ENCODE measurements at places on chromosomes 6 and 20.

- no peak for DNase-seq
These were observed 58.3 kb upstream of the BHLHE23 start for GRCh38 chr20:63064745-63065711.

DNA sequence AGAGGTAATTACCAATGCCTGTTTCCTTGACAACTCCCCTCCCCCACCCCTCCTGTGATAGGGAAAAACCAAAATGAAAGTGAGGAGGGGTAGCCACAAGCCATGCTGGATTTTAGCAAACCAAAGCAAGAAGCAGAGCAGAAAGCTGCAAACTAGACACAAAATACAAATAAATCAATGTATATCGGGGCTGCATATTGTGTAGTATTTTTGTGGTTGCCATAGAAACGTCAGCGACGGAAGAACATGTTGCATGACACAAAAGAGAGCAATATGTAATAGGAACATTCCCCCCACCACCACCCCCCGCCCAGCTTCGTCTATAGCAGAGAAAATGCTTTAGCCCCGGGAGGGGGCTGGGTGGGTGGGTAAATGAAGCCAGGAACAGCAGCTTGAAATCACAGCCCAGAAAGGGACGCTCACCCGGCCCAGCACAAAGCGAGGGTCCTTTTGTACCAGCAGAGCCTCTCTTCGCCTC lies 548 bp downstream of the AGPAT4 start:
- no peak for DNase-seq

- peak; percentile 14 for DNase-seq
These were observed 218.2 kb downstream of the BMP7 start for GRCh38 chr20:57048027-57048869.

- no peak for DNase-seq
These were observed 481 bp downstream of the ZNF133 start for GRCh38 chr20:18288749-18289267.

DNA sequence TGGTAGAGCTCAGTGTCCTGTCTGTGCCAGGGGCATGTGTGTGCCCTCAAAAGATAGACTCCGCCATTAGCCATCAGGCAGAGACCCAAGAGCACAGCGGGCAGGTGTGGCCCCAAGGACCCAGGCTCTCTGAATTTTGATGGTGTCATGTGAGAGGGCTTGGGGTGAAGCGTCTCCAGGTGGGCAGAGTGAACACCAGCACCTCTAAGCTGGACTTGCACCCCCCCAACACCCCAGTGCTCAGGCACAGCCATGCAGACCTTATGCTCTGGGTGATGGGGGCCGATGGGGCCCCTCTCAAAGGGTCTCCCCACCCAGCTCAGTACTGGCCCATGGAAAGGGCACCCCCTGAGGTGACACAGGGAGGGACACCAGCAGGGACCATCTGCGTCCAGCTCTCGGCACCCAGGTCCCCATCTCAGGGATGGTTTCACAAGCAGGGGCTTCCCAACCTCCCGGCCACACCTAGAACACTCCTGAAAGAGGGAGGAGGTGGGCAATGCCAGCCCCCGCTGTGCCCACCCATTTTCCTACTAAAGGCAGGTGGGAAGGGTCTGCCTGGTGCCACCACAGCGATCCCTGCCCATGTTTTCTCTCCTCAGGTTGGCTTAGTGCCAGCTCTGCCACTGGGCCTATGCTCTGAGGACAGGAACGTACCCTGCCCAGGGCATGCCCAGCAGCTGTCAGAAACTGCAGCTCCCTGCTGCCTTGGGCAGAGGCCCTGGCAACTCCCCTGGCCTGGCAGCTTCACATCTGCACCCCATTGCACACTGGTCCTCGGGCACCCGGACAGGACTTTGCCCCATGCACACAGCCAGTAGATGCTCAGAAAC lies 3.5 kb downstream of the CST7 start:
- DNase-seq: no peak

DNA sequence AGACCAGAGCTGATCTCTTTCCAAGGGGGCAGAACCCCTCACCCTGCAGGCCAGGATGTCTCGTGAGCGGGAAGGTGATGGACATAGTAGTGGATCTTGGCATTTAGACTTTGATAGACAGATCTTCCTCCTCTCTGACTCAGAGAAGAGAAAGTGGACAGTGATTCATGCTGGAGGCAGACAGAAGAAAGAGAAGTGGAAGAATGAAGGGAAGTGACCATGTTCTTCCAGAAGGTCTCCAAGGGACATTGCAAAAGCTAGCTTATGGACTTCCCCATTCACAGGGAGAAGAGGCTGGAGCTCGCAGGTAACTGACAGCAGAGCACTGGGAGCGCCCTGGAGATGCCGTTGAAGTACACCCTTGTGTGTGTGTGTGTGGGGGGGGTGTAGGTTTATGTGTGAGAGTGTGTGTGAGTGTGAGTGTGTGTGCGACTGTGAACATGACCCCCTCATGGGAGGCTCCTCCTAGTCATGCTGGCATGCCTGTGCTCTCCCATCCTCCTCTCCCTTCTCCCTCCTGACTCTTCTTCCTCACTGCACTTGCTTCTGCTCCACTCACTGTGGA lies 8.0 kb upstream of the RAET1L start:
- no peak for DNase-seq

DNA sequence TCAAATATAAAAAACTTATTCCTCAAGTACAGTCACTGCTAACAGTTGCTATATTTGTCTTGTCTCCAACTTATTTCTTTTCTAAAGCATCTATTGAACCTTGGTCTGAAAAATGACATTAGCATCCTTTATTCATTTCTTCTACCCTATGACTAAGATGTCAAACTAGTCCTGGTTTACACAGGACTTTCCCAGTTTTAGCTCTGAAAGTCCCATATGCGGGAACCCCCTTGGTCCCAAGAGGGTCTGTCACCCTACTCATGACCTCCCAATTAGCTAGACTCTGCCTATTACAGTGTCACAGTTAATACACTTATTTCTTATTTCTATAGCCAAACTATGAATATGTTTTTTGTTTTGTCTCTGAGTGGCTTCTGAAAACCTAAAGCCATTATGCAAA lies 37.1 kb downstream of the PLEKHG1 start:
- DNase-seq: no peak

DNA sequence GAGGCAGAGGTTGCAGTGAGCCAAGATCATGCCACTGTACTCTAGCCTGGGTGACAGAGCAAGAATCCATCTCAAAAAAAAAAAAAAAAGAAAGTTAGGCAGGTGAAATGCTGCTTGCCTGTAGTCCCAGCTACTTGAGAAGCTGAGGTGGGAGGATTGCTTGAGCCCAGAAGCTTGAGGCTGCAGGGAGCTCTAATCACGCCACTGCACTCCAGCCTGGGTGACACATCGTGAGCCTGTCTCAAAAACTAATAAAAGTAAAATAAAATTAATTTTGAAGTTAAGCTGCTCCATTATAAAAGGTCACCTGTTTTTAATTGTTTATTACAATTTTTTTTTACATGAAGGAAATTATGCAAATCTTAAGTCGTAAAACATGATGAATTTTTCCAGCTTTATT lies 23.2 kb upstream of the SAMHD1 start:
- DNase-seq: no peak

GRCh38 chr6:43768983-43769525 lies 957 bp upstream of the VEGFA start:
- DNase-seq: peak; percentile 34

GRCh38 chr20:2112910-2113309 lies 11.3 kb downstream of the STK35 start:
- DNase-seq: no peak

All from substantia nigra (tissue), 51 donors.